ENCODE measurements at places on chromosomes 6 and 20.
A peak's percentile ranks its signal among the peaks of the same experiment; 100 is the strongest.

GRCh38 chr6:35024551-35025054, 116.5 kb downstream of the TCP11 start:
- DNase-seq = peak; percentile 32

- no peak for DNase-seq
These were observed 209.8 kb downstream of the GJA1 start for GRCh38 chr6:121645100-121645745.

DNA sequence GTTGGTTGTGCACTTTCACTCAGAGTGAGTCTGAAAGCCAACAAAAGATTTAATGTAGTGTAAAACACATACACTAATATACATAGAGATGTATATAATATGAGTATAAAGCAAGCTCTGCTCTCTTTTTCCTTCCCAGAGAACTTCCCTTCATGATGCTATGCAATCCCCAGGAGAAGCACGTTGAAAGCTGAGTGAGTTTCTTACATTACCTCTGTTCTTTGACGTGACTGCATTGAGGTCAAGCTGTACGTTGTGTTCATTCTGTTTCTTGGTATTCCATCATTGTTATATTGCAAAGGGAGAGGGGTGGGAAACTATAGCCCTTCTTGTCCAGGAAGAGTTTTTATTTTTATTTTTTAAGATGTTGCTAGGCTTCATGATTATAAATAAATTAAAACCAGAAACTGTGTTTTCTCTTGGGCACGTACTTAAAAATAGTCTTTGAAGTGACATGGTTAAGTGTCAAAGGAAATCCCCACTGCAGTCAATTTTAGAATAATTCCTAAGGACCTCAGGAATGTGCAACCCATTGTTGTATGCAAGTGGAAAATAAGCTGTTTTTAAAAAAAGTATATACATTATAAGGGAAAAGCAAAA, 651.0 kb downstream of the CD109 start:
- DNase-seq = no peak

GRCh38 chr6:34451192-34451591, 14.7 kb upstream of the PACSIN1 start:
- DNase-seq = no peak

GRCh38 chr6:109687271-109687761, 3.7 kb downstream of the AK9 start:
- DNase-seq = no peak

GRCh38 chr20:53097791-53098190, 125.6 kb downstream of the TSHZ2 start:
- no peak for DNase-seq

DNA sequence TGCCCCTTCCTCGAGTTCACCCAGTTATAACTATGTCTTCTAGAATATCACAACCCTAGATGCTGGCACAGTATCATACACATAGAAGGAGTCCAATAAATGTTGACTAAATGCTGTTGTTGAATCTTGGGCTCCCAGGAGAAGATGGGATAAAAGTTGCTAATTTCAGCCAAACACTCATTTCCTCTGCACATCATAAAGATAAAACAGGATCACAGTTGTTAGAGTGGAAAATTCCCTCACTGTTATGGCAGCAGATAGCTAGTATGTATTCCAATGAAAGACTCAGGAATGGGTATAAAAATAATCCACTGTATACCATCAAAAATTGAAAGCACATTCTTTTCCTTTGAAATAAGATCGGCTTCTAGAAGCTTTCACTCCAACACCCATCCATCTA, 294.9 kb upstream of the TSHZ2 start:
- no peak for DNase-seq

GRCh38 chr6:136720045-136720770, 72.1 kb downstream of the MAP3K5 start:
- no peak for DNase-seq

DNA sequence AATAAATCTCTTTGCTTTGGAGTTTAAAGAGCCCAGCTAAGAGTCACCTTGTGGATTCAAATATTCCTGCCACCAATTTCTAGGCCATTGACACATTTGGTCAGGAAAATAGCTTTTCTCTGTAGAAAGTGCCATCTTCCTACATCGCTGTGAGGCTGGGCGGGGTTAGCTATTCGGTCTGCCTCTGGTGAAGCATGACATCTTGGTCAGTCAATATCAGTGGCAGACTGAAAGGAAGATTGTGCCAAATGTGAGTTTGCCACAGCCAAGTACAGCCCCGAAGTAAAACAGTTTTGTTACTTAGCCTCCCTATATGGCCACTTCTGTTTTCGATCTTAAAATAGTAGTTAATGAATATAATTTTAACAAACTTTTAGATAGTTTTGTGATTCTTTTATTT, 65.5 kb upstream of the FABP7 start:
- no peak for DNase-seq

DNA sequence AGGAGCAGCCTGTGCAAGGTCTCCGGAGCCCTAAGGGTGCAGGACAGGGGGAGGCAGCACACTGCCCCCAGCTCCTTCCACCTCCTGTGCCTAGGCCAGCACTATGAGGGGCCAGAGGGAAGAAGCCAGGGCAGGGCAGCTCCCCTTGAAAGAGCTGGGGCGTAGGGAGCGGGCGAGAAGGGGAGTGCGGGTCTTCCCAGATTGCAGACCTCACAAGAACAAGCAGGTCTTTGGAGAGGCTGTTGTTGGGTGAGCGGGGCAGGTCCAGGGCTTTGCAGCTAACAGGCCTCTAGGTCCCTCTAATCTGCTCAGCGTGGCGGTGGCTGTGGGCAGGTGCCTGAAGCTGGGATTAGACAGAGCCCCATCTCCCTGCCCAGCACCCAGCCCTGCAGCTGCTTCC, 22.4 kb upstream of the CST1 start:
- DNase-seq = no peak

DNA sequence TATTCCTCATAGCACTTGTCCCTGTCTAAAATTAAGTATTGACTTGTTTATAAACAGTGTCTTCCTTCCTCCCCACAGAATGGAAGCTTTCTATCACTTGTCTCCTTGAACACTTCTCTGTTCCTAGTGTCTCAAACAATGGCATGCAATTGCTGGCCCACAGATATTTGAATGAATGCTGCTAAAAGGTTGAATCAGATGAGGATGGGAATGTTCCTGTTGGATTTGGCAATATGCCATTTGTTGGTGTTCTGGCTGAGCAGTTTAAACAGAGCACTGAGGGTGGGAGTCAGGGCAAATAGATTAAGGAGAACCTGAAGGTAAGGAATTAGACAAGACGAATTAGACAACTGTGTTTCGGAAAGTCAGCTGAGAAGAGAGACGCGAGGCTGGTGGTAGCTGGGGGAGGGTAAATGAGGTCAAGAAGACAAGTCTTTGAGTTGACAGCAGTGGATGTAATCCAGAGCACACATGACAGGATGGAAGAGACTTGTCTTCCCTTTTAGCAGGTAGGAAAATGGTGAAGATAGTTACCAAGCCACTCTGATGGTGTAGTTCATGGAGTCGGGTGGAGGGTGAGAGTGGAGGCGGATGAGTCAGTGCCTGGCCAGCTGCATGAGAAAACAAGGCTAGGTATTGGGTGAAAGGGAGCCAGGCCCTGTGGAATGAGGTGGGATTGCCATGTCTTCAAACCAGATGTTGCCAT, 58.3 kb upstream of the GNRH2 start:
- DNase-seq = no peak

DNA sequence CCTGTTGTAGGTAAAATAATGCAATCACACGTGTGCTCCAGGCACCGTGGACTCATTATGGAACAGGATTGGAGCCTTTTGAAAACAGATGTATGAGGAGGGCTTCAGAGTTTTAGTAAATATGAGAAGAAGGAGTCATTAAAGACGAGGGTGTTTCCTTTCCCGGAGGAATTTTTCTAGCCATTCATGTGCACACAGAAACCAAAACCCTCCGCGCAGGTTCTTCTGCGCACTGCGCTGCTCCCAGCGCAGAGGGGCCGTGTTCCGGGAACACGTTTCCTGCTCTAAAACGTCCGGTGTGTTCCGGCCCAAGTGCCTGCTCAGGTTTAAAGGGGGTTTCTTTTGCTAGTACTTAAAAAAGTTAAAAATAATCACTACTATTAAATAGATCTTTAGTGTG, 11.6 kb downstream of the GPR31 start:
- no peak for DNase-seq

- no peak for DNase-seq
These were observed 70.8 kb downstream of the PTPN1 start for GRCh38 chr20:50580842-50581544.

GRCh38 chr20:22063753-22064152, 358.3 kb downstream of the PAX1 start:
- no peak for DNase-seq

GRCh38 chr20:60052322-60052721, 94.1 kb downstream of the CDH26 start:
- no peak for DNase-seq

DNA sequence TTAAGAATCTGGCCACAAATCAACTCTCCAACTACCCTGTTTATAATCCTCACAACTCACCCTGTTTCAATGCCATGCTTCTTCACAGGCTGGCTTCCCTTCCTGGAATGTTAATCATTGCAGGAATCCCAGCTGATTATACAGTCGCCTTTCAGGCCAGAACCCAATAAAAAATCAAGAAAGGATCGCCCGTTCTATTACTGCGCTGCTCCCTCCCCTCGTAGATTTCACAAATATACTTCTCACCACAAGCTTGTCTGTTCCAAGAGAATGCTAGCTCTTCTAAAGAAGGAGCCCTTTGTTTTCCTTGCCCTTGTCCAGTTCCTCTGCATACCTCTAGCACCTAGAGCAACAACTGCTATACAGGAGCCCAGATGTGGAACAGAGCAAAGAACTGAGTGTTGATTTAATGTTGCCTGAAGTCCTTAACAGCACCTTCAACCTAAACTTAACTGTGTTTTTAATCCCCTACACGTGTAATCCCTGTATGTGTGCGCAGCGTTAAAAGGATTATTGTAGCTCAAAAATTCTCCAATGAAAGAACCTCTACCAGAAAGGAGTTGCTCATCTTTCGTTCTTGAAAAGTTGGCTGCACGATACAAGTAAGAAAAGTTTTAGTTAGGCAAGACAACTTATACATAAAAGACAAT, 988 bp downstream of the ECHDC1 start:
- DNase-seq = peak; percentile 18

DNA sequence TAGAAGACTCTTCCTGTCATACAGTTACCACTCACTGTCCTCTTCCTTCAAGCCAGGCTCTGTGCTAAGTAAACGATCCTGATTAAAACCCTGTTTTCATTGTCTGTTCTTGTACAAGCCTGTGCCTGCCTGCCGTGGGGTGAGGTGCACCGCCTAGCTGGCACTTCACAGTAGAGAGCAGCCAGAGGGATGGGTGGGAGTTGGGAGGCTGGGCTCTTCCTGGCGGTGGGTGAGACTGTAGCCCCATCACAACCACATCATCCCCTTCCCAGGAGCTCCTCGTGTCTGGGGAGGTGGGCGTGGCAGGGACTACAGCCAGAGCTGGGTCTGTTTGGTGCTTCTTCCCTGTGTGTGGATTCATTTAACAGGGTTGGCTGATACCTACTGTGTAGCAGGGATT, 382.0 kb downstream of the TAF4 start:
- no peak for DNase-seq

- no peak for DNase-seq
These were observed 173.9 kb downstream of the QKI start for GRCh38 chr6:163588220-163588919.

DNA sequence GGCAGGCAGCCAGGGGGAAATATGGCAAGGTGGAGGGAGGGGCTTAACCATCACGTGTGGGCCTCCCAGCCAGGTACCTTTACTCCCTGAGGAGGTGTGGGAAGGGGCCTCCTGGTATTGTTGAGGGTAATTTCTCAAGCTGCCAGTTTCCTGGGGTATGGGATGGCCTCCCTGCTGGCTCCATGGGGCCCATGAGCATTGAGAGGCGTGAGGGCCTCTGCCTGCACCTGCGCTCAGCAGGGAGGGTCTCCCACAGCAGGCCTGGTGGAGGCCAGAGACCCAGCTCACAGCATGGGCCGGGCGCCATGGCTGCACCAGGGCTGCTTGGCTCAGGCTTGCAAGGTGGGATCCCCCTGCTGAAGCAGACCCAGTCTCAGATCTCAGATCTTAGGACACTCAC, 113.0 kb downstream of the GRM4 start:
- DNase-seq = no peak

DNA sequence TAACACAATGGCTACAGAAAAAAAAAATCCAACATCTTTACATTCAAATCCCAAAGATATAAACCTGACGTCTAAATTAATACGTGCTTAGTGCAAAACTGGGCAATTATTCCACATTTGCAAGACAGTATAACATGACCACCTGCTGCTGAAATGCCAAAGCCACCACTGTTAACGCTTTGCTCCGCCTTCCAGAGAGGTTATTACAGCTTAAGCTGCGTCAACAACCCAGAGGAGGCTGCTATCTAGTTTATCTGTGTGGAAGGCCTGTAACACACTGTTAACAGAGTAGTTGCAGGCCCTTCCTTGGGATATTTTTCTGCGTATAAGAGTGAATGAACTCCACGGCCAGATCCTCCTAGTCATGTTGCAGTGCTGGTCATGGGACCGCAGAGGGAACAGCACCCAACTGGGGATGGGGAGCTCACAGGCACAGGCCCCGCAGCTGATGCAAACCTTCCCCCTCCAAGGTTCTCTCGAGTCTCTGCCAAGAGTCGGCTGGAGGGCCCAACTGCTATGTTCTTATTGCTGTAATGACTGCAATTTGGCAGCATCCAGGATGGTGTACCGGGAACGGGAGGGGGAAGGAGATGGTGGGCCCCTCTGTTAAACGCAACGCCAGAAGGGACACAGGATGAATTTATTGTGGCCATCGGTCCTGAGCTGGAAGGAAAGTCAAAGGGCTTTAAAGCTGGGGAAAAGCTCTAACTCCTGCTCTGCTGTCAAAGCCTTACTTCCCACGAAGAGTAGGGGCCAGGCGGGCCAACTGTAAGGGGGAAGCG, 993 bp upstream of the NCOA7 start:
- DNase-seq = peak; percentile 54

DNA sequence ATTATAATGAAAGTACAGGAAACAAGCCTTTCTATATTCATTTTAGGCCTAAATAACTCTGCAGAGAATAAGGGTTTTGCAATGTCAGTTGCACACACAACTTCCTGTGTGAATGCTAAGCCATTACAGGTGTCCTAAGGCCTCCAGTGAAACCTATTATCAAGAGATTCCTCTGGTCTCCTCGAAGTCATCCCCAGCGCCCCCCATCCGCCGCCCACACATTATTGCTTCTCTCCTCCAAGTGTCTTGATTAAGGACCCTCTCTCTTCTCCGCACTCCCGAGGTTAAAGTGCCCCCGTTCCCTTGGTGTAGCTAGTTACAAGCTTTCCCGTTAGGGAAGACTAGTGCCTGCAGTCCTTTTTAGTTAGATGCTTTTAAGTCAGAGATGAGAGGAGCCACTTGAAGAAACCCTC, 1.3 kb downstream of the HIVEP2 start:
- DNase-seq = no peak

- DNase-seq = no peak
These were observed 53.9 kb downstream of the PREX1 start for GRCh38 chr20:48773837-48774418.

Data from NCI-H1092 (cell line).